Activated CD4-positive, alpha-beta T cell treated with anti-CD3 and anti-CD28 coated beads for 48 hours (primary cell): ENCODE measurements at places on chromosomes 16 and 17.

- no peak for DNase-seq
These were observed 1.2 kb downstream of the MYH11 start for GRCh38 chr16:15855704-15856003.

DNA sequence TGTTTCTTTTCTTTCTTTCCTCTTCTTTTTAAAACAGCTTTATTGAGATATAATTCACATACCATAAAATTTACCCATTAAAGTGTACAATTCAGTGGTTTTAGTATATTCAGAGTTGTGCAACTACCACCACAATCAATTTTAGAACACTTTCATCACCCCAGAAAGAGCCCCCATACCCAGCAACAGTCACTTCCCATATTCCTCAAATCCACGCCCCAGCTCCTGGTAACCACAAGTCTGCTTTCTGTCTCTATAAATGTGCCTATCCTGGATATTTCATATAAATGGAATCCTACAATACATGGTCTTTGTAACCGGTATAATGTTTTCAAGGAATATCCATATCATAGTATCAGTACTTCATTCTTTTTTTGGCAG, 19.4 kb downstream of the RARA start:
- no peak for DNase-seq

DNA sequence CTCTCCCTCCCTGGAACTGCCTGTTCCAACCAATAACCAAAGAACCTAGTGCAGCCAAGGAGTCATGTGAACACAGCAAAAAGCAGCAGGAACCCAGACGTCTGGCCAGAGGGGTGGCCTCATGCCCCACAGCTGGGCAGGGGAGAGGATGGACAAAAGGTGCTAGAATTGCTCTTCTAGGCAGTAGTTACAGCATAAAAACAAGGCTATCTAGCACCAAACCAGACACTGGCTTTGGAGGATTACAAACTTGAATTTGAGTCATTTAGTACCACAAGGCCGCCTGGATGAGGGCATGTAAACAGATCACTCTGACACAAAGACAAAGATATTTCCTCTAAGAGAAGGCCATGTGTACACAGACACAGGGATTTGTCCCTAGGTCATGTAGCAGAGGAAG, 423.3 kb upstream of the MAF start:
- DNase-seq = no peak

DNA sequence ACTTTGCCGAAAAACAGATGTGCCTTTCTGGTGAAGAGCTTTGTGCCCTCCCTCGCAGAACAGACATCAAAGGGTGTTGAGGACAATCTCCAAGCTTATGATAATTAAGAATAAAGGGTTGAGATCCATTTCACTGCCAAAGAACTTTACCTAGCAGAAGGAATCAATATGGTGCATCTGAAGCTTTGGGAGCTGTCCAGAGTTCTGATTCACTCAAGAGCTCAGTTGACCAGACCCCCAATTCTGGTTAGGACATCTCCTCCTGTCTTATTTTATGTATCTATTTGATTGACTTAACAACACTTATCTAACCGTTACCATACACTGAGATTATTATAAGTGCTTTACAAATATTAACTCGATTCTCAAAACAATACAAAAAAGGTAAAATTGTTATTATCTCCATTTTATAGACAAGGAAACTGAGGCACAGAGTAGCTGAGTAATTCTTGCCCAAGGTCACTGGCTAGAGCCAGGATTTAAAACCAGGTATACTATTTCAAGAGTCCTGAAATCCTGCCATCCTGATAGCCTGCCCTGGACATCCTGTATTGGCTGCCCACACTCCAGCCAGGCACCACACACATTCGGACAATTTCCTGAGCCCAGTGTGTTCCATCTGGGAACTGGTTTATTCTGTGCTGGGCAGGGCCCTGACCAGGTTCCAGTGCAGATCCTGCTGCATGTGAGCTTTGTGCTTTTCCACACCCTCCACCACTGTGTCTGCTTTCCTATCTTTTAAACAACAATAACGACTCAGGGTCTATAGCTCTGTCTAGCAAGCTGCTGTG, 29.8 kb downstream of the PITPNM3 start:
- no peak for DNase-seq

- no peak for DNase-seq
These were observed 1.2 kb downstream of the RABEP2 start for GRCh38 chr16:28923652-28924398.

DNA sequence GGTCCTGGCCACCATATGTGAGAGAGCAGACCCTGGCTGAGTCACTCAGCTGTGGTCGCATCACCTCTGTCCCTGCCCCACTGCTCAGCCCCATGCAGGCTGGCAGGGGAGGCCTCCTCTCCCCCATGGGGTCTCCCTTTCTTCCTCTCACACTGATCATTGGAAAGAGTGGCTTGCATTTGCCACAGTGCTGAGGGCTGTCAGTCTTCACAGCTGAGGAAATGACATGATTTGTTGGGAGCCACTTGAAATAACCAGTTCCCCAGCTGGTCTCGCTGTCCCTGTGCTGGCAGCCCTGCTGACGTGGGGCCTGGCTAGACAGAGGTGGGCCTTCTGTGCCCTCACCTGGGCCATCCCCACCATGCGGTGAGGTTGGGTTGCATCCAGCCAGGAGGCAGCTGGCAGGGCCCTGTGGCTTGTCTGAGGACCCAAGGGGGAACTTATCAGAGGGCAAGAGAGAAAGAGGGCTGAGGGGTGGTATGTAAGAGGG, 30.1 kb upstream of the MED9 start:
- DNase-seq = no peak

GRCh38 chr16:88549671-88550245, 20.4 kb upstream of the ZC3H18 start:
- DNase-seq = no peak

DNA sequence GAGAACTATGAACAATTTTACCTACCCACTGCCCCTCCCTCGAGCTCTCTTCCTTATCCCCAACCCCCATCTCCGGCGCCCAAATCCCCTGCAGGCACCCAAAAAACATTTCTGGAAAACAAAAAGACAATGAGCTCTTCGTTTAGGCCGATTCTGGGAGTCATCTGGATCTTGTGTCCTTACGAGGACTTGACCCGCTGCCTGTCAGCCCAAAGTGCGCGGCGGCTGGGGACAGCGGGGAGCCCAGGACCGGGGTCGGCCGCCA, 524 bp downstream of the STRADA start:
- no peak for DNase-seq

DNA sequence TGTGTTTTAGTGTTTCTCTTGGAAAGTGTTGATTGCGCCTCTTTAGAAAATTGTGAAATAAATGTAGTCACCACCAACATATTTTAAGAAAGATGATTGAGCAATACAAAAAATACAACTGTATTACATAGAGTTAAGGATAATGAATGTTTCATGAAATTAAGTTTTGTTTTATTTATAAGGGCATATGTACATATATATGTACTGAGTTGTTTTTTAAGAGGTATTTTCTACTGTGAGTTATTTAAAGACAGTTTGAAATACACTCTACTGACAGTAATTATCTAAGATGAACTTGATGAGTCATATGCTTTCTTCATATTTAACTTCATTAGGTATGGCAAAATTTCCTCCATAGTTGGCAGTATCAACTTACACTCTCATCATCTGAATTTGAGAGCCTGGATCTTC, 411.7 kb downstream of the HS3ST3B1 start:
- no peak for DNase-seq

DNA sequence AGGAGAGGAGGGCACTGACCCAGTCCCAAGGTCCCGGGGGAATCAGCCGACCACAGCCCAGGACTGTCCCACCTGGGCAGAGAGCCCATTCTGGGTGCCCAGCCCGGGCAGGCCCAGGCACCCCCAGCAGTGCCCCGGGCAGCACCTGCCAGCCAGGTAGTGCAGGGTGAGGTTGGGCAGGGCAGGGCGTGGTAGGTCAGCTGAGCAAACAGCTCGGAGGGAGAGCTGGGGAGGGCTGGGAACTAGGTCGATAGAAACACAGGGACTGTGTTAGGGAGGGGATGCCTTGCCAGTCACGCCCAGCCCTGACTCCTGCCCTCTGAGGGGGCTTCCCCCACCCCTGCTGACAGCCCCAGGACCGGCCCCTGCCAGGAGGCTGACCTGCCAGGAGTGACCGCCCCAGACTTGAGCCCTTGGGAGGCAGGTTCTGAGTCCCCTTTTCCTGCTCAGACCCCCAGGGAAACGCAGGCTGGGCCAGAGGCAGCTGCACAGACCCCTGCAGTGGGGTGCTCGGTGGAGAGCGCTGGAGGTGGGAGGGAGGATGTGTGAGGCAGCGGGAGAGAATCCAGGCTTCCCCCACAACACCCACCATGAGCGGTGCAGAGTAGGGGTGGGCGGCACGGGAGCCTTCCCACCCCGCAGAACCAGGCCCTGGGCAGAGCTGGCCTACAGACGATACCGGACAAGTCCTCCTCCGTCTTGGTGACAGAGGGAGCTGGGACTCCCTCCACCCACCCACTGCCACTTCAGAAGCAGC, 4.7 kb downstream of the HS3ST6 start:
- no peak for DNase-seq

GRCh38 chr16:67530013-67530939, 1.6 kb downstream of the RIPOR1 start:
- peak; percentile 31 for DNase-seq
